HCT116 (cell line): ENCODE measurements at places on chromosomes 11 and 22. TPM values are rescaled to one million over a fixed set of nuclear protein-coding genes. Genes with fewer than 3 reads are reported as not detected.

DNA sequence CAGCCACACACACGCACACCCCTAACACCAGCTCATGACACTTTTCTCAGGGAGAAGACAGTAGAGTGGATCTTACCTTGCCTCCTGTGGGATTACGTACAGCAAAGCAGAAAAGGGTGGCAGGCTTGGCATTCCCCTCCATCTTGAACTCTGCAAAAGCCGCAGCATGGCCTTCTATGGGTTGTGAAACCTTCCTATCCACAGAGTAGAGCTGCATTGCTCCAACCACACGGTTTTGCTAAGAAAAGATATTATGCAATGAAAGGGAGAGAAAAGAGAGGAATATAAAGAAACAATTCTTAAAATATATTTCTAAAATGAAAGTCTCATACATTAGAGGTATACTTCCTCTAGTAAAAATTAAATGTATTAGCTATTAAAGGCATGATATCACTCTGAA lies 48.8 kb downstream of the CLTCL1 start:
- DNase-seq, result no peak

The CDHR5 gene
- total RNA-seq, result not detected

DNA sequence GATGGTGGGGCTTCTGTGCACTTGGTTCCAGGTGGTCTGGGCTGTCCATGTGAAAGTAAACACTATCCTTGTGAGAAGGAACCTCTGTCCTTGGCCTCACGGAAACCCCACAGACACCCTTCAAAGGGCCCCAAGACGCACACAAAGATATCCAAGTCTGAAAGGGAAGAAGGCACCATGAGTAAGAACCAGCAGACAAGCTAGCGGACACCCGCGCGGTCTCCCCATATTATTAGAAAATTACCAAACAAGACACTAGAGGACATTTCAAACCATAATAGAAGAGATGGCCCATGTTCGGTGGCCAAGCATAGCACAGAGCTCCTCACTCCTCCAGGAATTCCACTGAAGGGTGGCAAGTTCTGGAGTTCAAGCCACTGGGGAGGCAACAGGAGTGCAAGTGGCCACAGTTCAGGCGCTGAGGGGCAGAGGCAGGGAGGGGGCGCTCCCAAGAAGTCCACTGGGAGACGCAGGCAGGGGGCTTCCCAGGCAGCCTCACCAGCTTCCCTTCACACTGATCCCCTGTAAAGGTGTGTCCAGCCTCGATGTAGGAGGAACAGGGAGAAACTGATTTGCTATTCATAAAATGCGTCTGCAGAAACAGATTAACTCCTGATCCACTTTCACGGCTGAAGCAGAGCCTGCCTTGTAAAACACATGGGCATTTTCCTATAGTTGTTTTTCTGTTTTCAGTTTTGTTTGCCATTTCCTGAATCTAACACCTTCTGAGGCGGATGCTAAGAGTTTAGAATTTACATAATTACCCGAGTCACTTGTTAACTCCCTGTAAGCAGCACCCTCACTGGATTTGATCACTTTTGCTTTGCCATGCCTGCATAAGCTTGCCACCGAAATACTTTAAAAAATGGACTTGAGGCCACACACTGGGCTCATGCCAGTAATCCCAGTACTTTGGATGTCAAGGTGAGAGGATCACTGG lies 9.1 kb upstream of the PPARA start:
- no peak for DNase-seq

DNA sequence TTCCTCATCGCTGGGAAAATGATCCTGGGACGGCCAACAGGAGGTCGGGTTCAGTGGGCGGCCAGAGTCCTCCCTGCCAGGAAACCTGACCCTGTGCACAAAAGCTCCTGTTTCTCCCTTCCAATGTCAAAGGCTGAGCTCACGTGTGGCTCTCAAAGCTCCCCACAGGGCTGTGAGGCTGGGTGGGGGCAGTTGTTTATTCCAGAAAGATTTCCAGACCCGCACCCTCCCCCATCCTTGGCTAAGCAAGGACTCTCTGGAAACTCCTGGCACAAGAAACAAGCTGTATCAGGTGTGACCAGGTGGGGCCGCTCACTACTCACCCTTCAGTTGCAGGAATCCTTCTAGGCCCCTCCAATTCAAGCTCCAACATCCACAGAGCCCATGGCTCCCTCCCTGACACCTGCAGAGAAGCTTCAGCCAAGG lies 131.9 kb downstream of the SHANK2 start:
- peak; percentile 24 for DNase-seq

- DNase-seq, result no peak
These were observed 942.5 kb downstream of the OPCML start for GRCh38 chr11:132589791-132590190.

The MS4A6E gene
- not detected for total RNA-seq

- DNase-seq, result no peak
These were observed 1984.7 kb upstream of the RAG2 start for GRCh38 chr11:38582756-38583155.

DNA sequence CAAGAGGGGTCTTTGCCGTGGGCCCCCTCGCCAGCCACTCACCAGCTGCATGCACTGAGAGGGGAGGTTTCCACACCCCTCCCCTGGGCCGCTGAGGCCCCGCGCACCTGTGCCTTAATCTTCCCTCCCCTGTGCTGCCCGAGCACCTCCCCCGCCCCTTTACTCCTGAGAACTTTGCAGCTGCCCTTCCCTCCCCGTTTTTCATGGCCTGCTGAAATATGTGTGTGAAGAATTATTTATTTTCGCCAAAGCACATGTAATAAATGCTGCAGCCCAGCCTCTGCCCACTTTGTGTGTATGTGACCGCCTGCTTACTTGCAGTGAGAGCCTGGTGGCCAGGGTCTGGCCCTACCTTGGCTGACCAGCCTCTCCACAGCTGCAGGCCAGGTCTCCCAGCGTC lies 2.8 kb upstream of the CRACR2B start:
- DNase-seq, result no peak

The OR4D10 gene
- not detected for total RNA-seq

GRCh38 chr22:49916831-49917230 lies 1.4 kb downstream of the ALG12 start:
- DNase-seq, result no peak

DNA sequence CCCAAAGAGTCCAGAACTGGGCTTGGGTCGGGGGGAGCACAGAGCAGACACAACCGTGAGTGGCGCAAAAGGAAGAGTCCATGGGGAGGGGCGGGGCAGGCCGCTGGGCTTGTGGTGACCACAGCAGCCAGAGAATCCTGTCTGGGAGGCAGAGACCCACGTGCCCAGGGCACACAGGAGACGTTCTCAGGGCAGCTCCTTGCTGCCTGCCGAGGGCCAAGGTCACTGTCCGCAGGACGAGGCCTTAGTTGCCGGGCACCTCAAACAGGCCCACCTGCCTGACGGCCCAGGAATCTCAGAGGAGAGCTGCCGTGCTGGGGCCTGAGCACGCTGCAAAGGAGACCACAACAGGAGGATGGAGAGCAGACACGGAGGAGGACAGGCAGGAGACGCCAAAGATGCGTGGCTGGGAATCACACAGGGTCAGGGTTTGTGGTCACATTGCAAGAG lies 87.8 kb downstream of the MYEOV start:
- no peak for DNase-seq

DNA sequence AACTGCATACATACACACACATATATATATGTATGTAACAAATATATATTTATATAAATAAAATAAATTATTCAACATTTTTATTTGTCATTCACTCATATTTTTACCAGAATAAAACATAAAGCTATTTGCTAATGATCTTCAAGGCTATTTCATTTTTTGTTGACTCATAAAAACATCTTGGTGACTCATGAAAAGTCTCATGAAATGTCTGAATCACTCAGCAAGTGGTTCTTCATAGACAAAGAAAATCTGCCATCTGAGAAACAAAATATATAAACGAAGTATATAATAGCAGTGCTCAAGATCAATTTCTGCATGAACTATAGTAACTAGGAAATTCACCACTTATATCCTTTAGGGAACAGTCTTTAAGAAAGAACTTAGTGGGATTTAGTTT lies 764.8 kb upstream of the FAT3 start:
- DNase-seq, result no peak

The HEPN1 gene
- total RNA-seq, result not detected

DNA sequence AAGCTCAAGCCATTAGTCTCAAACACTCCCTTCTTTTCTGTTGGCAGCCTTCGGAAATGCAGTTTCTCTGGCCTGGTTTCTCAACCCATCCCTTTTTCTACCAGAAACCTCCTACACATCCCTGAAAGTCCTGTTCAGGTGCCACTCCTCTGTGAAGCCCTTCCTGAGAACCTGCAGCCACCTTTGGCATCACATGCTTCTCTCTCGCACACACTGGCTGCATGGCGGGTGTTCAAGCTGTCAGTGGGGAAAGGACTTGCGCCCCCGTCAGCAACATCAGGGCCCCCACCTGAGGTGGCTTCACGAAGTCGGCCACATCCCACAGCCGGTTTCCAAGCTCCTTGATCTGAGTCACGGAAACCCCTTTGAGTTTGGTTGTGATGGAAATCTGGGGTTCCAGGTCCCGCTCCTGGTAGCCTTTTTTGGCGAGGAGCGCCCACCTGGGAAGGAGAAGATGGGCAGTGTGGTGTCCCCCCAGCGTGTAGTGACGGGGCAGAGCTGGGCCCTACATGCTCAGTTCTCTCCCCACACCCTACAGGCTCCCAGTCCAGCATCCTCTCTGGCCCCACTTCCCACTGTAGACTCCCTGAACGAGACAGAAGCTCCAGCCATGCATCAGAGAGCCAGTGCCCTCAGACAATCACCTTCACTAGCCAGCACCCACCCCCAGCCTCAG lies 1.7 kb upstream of the LRRC74B start:
- DNase-seq, result no peak

DNA sequence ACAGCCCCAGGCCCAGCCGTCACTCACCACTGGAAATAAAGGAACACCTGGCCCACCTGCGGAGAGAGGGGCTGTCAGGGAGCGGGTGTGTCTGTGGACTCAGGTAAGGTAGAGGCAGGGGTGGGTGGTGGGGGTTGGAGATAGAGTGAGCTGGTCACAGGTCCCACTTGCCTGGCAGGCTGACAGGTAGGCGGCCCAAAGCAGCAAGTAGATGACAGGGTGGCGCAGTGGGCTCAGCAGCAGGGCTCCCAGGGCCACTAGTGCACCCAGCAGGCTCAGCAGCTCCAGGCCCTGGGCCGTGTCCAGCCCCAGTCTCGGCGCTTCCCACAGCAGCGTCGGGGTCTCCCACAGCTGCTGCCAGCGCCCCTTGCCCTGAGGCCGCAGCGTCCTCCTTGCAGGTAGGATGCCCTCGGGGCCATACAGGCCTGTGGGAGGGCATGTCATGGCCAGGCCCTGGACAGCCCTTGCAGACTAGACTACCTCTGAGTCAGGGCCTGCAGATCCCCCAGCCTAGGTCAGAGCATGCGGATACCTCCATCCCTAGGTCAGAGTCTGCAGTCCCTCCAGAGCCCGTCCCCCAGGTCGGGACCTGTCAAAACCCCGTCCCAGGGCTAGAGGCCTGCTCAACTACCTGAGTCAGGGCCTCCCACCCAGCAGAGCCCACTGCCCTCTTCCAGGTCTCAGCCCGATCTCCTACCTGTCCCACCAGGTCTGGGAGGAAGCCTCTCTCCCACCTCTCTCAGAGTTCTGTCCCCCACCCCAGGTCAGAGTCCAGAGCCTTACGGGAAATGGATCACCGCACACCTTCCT lies 686 bp downstream of the LMF2 start:
- DNase-seq, result no peak

The MAPK1 gene
- 137 TPM for total RNA-seq

DNA sequence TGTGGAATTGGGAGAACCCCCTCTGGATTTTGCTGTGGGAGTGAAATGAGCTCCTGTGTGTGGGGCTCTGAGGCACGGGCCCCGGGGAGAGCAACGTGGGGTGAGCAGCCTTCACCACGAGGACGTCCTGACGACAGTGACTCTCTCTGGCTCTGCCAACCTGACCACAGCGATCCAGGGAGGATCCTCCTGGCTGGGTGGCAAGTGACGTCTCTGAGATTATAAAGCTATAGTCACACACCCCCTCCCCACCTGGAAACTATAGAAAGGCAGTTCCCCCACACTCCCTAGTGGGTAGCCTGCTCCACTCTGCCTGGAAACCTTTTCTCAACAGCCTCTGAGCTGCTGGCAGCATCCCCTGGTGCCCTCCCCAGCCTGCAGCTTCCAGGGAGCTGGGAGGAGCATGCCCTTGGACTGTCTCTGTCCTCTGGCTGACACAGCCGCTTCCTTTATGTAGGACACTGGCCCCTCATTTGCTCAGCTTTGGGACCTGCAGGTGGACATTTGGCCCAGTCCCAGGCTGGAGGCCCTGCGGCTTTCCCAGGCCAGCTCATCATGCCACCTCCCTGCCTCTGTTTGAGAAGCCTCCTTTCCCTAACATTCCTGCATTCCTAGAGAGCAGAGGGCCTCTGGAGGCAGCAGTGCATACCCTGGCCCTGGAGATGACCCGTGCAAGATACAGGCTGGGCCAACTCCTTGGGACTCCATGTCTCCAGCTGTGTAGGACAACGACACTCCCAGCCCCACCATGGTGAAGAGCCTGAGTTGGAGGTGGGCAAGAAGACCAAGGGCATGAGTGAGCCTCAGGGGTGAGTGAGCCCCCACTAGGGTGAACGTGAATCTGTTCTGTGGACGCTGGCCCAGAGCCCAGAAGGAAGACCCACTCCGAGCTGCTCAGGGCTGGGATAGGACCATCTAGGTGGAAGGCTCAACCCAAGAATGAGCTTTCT lies 314.0 kb downstream of the NTM start:
- no peak for DNase-seq

DNA sequence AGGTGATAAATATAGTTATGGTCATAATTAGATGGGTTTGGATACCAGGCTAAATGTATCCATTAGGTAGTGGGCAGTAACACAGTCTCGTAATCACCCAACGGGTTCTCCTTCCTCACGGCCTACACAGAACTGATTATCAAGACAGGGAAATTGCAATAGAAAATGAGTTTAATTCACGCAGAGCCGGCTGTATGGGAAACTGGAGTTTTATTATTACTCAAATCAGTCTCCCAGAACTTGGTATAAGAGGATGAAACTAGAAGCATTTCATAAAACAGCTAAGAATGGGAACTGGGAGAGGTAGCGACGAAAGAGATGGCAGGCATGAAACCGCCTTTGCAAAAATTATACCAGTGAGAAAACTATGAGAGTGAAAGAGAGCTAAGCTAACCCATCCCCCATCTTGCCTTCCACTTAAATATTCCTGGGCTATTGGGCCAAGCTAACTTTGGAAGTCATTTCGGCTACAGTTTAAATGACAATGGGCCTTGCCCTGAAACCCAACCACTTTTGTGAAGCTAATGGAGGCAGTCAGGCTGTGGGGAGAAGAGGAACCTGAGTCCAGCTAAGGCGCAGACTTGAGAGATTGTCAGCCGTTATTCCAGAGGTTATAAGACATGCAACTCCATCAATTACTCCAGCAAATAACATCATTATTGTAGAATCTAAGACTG lies 29.6 kb downstream of the CTSC start:
- DNase-seq, result no peak

The RRP7A gene
- total RNA-seq, result 50.8 TPM

GRCh38 chr11:67240576-67241389 lies 25.5 kb upstream of the GRK2 start:
- no peak for DNase-seq

The TMPRSS6 gene
- 0.39 TPM for total RNA-seq

The PLXNB2 gene
- total RNA-seq, result 236 TPM

The ZMAT5 gene
- total RNA-seq, result 16.0 TPM

DNA sequence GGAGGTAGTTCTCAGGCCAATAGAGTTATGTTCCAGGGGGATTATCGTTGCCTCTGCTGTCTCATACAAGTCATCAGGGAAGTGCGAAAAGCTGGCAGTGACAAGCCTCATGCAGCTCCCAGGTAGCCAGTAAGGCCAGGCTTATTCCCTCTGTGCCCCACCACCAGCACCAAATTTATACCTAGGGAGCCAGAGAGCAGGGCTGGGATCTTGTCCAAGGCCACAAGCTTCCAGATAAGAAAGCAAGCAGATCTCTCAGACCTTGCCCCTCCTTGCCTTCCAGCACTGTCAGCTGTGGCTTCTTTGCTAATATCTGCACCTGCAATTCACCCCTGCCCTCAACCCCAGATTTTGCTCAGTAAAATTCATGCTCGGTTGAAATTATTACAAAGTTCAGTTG lies 206.3 kb upstream of the FAT3 start:
- DNase-seq, result no peak
